ENCODE measurements at places on chromosomes 1 and 21.

GRCh38 chr1:186760446-186760845 is 68.3 kb upstream of the PLA2G4A start:
- DNase-seq: no peak

- DNase-seq: no peak
These were observed 14.3 kb upstream of the KCNK1 start for GRCh38 chr1:233599542-233600073.

- DNase-seq: no peak
These were observed 13.7 kb downstream of the PIK3CD start for GRCh38 chr1:9665193-9665592.

GRCh38 chr1:198436276-198436675 is 104.2 kb downstream of the ATP6V1G3 start:
- no peak for DNase-seq

GRCh38 chr1:86938450-86938849 is 24.0 kb downstream of the HS2ST1 start:
- no peak for DNase-seq

- no peak for DNase-seq
These were observed 193.2 kb upstream of the FOXD3 start for GRCh38 chr1:63129184-63129583.

DNA sequence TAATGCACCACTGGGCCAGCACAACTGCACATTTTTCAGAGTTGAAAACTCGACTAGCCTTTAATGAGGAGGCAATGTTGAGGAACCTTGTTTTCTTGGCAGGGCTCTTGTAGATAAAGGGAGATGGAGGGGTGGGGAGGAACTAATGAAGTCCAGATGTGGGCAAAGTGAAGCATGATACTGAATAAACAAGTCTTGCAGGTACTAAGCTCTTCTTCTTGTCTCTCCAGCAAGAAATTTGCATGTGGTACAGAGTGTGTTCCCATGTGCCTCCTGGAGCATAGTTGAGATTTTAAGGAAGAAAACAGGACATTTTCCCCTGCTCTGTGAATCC is 47.0 kb downstream of the PLPP3 start:
- DNase-seq: no peak

- no peak for DNase-seq
These were observed 19.2 kb downstream of the FAM89A start for GRCh38 chr1:231020816-231021215.
